NCI-H446 (cell line): ENCODE measurements at places on chromosomes 5 and 9.

DNA sequence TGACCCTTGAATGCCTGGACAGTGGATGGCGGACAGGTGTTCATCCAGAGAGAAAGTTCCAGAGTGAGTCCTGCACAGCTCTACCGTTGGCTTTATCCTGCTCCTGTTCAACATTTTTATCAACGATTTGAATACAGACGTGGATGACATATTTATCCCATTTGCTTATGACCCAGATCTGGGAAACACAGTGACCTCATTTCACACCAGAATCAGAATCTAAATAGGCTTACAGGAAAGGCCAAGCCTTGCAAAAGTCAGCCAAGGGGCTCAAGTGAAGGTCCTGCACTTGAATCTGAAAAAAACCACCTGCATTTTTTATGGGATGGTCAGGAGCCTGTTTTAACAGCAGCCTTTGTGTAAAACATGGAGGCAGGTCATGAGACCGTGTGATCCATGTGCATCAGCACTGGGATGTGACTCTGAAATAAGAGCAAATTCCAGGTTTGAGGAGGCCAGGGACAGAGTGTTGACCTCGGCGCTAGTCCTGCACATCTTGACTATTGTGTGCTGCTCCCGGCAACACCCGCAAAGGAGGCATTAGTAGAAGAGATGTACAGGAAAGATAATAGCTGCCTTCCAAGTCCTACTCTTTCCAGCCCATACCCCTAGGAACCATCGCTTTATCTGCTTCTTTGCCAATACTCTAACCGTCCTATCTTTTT lies 18.5 kb downstream of the PDZD2 start:
- no peak for DNase-seq

- no peak for DNase-seq
These were observed 46.2 kb upstream of the ANKRD55 start for GRCh38 chr5:56279291-56279690.

DNA sequence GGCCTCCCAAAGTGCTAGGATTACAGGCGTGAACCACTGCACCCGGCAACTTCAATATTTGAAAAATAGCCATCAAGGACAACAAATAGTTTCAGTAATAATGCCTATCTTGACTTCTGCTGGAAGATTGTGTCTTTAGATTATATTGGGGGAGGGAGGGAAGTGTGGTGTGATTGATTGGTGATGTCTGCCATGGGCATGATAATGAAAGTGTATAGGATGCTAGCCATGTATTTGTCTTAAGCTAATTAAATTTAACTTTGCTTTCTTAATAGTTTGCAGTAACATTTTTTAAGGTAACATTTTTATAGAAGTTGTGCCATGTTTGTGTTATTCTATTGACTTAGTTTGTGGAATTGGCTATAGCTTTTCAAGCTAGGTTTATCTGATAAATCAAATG lies 4.6 kb downstream of the JMY start:
- DNase-seq: no peak

DNA sequence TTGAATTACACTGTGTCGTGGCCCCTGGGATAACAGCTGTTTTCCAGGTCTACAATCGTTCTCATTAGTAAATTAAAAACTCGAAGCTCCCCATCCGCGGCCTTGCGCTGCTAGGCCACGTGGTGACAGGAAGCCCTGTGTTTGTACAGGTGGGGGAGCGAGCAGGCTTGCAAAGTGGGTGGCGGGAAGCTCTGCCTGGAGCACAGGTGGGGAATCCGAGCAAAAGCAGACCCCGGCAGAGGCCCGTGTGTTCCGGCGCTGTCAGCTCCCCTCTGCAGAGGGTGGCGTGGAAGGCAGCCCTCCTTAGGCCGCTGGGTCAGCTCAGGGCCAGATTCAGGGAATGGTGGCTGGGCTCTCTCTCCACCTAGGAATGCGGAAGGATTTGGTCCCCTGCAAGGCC lies 59.5 kb upstream of the ERCC6L2 start:
- no peak for DNase-seq

DNA sequence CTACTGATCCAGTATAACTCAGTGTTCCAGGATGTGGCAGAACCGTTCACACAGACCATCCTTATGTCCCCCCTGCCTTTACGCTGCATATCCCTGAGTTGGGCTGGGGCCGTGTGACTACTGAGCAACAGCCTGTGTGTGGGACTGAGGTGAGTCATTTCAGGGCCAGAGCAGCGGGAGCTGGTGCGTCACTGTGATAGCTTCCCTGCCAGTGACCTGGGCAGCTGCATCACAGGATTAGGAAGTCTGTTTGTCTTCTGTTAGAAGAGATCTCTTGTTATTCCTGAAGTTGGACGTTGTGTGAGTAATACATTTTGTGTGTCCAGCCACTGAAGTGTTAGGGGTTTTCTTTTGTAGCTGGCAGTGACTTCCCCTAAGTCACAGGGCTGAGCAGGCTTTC lies 35.6 kb downstream of the TPPP start:
- no peak for DNase-seq

- DNase-seq: no peak
These were observed 4.2 kb downstream of the NR5A1 start for GRCh38 chr9:124502711-124503702.

DNA sequence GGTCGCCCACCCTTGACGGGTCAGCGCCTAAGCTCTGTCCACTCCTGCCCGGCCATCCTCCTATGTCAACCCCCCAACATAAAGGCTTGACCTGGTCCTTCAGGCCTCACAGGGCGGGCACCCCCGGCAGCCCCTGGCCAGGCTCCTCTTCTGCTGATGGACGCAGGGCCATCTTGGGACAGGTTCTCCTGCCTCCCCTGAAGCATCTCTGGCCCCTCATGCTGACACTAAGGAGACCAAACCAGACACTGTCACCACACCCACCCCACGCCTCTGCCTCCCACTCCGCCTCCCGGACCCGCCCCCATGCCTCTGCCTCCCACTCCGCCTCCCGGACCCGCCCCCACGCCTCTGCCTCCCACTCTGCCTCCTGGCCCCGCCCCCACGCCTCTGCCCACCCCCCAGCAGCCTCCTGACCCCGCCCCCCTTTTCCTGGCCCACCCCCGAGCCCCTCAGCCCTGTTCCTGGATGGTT lies 6.8 kb downstream of the OBP2A start:
- DNase-seq: no peak

DNA sequence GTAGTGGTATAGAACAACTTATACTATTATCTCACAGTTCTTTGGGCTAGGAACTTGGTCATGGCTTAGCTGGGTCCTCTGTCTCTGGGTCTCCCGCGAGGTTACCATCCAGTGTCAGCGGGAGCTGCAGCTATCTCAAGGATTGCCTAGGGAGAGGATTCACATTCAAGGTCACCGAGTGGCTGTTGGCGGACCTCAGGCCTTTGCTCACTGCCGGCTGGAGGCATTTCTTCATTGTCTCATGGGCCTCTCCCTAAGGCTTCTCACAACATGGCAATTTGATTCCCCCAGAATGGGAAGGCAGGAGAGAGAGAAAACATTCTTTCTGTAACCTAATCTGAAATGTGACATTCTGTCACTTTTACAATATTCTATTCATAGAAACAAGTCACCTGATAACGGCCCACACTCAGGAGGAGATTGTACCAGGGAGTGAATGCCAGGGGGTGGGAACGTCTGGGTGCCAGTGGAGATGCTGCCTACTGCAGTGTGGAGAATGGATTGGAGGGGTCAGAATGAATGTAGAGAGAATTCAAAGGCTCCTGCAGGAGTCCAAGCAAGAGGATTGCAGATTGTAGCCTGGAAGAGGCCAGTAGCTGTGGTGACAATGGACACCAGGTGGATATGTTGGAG lies 29.5 kb upstream of the ANKRD18A start:
- DNase-seq: no peak

- DNase-seq: no peak
These were observed 211.0 kb downstream of the CEMIP2 start for GRCh38 chr9:71557310-71557709.

DNA sequence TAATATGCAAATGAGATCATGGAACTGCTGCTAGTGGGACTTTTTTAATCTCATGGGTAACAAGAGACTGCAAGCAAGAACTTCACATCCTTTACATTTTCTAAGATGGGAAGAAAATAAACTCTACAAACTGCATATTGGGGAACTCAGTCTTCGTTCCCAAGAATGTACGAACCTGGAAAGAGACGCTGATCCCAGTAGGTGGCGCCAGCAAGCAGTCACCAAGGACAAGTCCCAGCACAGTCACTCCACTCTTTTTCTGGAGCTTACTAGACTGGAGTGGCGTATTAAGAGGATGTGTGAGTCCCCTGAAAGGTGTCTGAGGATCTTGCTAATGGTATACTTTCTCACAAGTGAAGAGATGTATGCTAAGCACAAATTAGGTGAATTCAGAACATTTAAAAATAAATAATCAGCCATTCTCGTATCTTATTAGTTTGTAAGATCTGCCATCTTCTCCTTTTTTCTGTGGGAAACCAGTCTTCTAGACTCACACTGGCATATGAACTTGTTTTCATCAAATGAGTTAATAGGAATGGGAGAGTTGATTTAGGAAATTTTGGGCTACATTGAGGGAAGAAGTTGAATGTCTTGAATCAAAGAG lies 16.0 kb upstream of the PUM3 start:
- DNase-seq: peak; percentile 90

DNA sequence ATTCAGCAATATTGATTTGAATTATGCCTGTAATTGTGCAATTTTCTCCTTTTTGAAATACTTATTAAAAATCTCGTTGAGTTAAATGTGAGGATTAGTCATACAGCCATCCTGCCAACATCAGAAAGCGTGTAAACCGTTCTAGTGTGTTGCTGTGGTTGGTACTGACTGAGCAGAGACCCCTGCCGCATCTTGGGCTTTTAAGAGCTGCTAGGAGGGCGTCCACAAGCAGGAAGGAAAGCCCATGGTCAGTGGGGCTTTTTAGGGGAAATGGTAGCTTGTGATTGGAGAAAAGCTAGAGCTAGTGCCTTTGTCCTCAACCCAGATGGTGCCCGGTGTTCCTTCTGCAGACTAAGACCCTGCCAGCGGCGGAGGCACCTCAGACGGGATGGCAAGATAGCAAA lies 1.3 kb downstream of the SDHA start:
- DNase-seq: peak; percentile 33

DNA sequence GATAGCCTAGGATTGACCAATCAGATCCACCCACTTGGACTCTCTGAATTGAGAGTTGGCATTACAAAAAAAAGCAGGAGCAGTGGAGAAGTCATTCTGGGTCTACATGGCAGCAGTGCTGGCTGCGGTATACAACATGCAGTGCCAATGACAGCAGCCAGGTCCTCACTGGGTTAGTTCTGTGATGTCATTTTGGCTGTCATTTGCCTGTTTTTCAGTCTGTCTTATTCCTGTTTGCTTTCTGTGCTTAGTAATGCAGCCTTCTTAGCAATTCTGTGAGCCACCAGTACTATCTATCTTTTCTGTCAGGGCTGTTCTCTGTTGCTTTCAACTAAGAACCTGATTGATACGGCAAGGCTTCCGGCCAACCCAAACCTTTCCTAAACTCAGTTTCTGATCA lies 471.8 kb downstream of the BNC2 start:
- DNase-seq: peak; percentile 38

- no peak for DNase-seq
These were observed 427.7 kb downstream of the MED10 start for GRCh38 chr5:5950658-5951057.

DNA sequence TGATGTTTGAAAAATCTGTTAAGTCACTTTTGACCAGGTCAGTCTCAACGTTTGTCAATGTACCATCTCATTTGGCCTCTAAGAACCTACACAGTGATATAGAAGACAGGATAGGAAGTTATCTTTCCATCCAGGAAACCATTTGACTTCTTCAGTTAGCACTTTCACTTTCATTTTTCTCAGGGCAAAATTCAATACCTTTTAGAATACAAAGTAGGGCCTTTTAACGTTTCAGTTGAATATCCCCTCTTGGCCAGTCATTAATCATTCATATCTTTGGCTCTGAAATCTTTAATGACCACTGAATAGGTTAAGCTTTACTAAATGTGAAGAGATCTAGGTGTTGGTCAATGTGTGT lies 101.1 kb upstream of the GNAQ start:
- no peak for DNase-seq

DNA sequence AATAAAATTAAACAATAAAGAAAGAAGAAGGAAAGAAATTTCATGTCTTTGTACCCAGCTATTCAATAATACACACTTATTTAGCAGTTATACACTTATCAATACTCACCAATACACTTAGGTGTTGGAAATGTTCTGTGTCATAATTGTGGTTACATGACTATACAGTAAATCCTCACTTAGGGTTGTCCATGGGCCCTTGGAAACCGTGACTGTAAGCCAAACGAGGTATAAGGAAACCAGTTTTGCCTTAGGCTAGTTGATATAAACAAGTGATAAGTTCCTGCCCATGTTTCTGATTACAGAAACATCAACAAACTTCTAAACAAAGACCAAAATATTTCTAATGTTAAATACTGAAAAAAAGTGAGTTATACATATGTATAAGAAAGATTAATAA lies 10.0 kb upstream of the SLCO4C1 start:
- DNase-seq: no peak

DNA sequence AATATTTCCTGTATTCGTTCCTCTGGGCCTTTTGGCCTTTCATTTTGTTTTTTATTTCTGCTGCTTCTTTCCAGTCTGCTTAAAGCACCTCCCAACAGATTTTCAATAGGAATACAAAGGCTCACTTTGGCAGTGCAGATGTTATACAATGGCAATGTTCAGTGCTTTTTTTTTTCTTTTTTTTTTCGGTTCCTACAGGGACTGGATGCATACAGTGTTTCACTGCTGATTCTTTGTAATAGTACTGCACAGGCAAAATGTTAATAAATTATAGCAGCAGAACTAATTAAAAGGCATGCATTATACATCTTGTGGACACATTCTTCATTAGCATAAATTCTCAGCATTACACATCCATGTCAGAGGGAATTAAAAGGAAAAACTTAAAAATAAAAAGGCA lies 356.6 kb upstream of the C9orf72 start:
- no peak for DNase-seq
